Fibroblast of gingiva (primary cell): ENCODE measurements at places on chromosomes 2 and 18.

- DNase-seq = no peak
These were observed 101.3 kb downstream of the ANKRD44 start for GRCh38 chr2:197209246-197209645.

DNA sequence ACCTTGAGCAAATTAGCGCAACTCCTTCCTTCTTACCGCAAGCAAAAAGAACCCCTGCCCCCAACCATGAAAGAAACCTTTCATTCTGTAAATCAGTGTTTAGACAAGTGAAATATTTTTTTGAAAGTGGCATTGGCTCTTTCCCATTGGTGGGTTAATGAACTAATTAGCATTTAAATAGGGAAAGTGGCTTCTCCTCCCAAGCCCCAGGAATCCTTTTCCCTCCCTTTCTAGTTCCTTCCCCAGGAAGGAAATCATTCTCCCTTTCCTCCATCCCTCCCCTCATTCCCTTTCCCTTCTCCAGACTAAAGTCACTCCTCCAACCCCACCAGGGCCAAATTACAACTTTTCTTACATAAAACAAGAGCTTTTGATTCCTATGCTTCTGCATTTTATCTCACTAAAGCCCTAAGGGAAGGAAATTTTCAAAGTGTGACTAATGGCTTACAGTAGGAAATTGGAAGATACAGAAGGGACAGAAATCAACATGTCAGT is 22.9 kb upstream of the TYMS start:
- DNase-seq = no peak

DNA sequence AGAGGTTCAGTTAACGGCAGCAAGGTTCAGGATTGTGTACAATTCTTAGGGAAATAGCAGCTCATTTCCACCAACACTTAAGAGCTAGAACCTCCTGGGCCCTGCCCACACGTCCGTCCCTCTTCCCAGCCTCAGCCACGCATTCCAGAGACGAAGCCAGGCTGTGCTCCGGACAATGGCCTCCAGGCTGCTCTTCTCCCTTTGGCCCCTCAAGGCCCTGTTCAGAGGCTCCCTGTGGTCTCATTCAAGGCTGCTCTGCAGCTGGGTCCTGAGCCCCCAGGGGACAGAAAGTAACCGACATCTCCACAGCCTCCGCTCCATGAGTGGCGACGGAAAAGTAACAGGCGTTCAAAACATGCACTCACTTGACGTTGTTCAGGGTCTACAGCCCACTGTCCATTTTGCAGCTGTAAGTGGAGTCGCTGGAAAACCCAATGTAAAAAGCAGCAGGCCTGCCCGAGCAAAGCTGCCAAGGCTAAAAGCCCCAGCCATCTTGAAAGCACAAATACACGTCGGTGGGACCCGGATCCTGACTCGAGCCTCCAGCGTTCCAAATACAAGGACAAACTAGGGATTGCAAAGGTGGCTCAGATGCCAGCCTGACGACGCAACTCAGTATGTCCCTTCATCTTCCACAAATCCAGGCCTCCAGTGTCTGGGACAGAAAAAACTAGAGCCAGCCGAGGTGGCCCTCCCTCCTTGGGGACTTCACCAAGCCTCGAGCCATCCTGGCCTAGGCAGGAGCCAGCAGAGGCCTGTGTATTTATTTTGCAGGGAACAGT is 76.9 kb downstream of the NDUFA10 start:
- DNase-seq = no peak

GRCh38 chr2:237319086-237319820 is 94.7 kb downstream of the COL6A3 start:
- peak; percentile 50 for DNase-seq
